Pulmonary artery endothelial cell (primary cell): ENCODE measurements at places on chromosomes 7 and 10. TPM values are rescaled to one million over a fixed set of nuclear protein-coding genes. Genes with fewer than 3 reads are reported as not detected.

DNA sequence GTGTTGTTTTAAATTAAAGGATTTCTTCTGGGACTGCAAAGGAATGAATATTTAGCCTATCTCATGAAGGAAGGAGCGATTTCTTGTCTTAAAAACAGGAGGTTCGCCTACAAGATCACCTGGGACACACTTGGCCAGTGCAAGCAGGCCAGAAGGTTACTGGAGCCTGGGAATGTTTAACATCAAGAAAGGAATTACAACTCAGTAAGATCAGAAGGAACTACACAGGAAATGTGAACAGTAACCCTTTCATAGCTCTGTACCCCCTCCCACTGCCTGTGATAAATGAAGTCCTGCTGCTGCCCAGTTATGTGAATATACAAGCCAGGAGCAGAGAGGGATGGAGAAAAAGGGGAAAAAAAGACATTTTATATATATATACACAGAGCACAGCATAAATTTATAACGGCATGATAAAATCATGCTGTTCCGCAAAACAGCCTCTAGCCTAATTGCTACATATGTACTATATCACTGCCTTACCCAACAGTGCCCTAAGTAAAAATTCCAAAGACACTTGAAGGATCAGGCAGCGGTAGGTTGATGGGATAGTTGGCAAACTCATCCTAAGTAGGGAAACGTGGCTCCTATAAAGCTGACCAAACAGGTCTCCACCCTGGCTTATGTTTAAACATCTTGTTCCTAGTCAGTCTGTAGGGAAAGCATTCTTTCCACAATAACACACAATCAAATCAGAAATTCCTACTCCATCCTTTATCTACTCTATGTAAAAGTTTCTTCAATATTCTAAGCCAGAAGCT lies 63.8 kb downstream of the ZNF438 start:
- DNase-seq, result no peak

GRCh38 chr7:78083476-78084120 lies 285.0 kb downstream of the PHTF2 start:
- DNase-seq, result no peak

DNA sequence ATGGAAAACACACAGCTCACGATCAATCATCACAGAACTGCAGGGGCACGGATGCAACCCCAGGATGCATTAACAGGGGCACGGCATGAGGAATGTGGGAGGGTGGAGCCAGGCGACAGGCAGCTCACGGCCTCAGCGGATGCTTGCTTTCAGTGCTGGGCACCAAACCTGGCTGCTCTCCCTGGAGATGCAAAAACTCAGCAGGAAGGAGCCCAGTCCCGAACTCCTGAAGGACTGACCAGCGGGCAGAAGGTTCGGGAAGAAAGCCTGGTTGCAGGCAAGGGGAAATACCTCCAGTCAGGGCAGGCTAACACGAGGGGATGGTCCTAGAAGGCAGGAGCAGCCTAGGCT lies 66.8 kb downstream of the CHST15 start:
- DNase-seq, result no peak

GRCh38 chr7:130961128-130961601 lies 227.2 kb upstream of the KLF14 start:
- DNase-seq, result no peak

DNA sequence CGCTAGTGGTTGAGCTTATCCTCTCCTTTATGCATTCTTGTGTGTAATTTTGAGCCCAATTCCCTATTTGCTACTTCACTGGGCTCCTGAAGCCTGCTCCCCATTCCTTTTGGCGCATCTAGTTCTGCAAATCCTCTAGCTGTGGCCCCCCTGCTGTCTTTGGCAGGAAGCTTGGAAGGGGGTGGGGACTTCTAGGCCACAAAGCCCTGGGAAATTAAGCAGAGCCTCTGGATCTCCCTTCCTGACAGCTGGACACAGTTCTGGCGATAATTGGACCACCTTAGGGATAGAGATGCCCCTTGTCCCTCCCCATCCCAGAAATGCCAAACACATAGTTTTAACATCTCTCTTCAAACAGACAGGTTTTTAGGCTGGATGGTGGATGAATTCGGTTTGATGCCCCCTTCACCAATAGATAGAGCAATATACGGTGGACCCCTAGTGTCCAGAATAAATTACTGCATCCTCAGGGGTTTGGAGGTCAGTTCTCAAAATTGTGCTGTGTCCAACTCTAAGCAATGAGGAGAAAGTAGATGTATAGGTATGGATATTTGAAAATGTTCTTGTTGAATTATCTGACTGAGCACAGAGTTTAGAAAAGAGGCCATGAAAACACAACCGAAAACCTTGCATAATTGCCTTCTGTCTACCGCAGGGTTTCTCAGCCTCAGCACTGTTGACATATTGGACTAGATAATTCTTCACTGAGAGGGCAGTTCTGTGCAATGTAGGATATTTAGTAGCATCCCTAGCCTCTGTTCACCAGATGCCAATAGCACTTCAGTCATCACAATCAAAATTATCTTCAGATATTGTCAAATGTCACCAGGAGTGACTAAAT lies 75.5 kb downstream of the PAPSS2 start:
- DNase-seq, result no peak

DNA sequence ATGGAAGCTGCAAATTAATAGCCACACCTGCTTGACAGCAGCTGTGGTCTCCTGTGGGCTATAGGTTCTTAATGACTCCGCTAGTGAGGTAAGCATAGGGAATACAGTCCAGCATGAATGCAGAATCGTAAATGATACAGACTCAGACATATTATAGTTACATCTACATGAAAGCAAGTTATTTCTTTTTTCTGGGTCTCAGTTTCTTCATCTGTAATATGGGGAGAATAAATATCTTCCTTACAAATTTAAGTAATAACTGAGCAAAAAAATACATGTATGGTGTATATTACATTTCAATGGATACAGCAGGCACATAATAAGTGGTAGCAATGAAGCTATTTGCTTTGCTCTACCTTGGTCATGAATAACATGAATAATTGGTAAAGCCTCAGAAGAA lies 245.9 kb upstream of the RHOBTB1 start:
- no peak for DNase-seq

GRCh38 chr7:8149222-8149621 lies 112.7 kb downstream of the ICA1 start:
- DNase-seq, result peak; percentile 45

DNA sequence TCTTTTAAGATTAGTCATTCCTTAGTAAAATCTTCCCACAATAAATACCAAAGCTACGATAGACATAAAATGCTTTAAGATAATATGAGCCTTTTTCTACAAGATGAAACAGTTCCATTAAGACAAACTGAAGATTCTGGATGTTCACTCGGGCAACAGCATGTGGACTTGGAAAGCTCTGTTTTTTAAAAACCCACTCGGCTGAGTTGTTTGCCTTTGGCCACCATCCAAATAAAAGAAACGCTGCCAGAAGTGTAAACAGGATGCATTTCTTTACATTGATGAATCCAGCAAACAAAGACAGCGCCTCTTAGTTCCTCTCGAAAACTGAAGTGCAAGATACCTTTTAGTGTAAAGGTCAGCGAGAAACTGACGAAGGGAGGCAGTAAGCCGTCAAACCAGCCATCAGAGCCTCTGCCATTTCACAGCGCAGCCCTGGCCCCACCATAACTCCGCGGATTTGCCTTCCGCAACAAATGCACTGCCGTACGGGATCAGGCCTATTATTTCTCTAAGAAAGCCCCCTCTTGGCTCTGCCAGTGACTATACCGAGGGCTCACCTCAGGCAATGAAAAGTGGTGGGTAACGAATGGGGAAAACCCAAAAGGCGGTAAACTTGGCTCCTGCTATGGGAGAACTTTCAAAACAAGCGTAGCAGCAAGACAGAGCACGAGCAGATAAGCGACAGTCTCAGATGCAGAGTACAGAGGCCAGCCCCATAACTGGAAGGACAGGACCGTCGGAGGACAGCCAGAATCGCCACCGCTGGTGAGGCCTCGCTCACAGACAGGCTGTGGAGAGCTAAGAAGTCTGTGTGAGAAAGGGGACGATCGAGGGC lies 41.4 kb downstream of the GNA12 start:
- no peak for DNase-seq

The METTL2B gene
- 31.6 and 42.7 TPM in 2 replicates for total RNA-seq

The NACAD gene
- 0.59 and 0.85 TPM in 2 replicates for total RNA-seq

The BLOC1S2 gene
- total RNA-seq, result 43.3 and 69.8 TPM in 2 replicates
